Epithelial cell of esophagus (primary cell): ENCODE measurements at places on chromosomes 16 and 17.

DNA sequence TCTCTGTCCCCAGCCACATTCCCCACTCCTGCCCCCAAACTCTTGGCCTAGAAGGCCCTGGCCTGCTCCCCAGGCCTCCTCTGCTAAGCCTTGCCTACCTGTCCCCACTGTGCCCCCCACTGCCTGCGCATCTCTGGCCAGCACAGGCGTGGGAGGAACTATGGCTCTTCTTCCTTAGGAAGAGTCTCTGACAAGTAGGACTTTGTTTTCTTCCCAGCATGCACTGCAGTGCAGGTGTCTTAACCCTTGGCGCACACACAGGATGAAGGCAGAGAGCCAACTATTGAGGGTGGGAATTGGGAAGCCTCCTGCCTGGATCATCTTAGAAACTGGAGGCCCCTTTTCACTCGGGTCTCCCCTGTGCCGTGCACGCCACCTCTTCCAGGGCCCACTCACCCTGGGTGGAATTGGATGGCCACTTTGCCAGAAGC, 3.6 kb downstream of the AMDHD2 start:
- no peak for DNase-seq

DNA sequence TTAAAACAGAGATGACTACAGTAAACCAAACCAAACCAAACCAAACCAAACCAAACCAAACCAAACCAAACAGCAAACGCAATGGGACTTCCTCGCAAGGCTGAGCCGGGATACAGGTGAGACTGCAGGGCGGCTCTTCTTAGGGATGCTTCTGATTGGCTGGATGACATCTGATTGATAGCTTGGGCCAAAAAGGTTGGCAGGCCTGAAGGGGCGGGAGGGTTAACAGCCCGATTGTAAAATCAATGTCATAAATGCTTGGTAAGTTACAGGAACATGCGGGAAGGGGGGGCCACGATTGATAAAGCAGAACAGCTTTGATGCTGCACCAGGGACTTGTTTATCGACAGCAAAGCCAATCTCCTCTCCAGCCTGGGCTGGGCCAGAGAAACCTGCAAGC, 86.1 kb downstream of the ZFHX3 start:
- DNase-seq, result no peak

GRCh38 chr16:13926464-13926863, 6.5 kb downstream of the ERCC4 start:
- DNase-seq, result no peak

GRCh38 chr16:68493412-68494070, 45.2 kb upstream of the SMPD3 start:
- no peak for DNase-seq

DNA sequence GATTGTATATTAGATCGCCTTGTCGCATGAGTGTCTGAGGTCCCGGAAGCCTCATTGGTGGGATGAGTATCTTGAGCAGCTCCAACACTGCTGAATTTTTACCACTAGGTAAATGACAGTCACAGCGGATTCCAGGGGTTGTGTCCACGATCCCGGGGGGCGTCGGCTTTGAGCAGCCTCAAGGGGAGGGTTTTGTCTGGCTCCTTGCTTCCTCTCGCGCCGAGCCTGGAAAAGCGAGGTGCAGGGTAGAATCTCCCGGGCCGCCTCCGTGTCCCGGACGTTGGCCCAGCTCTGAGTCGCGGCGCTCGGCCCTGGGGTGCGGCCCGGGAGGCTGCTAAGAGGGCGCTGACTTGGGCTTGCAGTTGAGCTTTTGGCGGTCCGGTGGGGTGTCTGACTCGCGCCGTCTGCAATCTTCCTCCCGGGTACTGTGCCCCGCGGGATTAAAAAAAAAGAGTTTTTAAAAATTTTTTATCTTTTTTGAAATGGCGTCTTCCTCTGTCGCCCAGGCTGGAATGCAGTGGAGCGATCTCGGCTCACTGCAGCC, 4.5 kb downstream of the OR1F1 start:
- DNase-seq, result no peak
